DND-41 (cell line): ENCODE measurements at places on chromosomes 6 and 20.
A peak's percentile ranks its signal among the peaks of the same experiment; 100 is the strongest.

DNA sequence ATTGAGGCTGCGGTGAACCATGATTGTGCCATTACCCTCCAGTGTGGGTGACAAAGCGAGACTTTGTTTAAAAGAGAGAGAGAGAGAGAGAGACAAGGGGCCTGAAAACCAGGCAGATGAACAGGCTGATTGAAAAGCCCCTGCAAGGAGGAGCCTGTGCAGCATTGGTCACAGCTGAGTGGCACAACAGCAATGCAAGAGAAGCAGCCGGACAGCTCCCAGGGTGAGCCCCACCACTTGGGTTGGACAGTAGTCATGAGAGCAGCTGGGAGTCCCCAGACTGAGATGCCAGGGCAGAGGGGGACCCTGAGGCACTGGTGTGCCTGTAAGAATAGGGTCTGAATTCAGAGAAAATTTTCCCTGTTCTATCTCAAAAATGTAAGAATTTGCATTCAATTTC lies 10.2 kb downstream of the DNPH1 start:
- no peak for DNase-seq

- no peak for DNase-seq
Observed at GRCh38 chr6:135329851-135330803, 149.0 kb downstream of the MYB start.

GRCh38 chr6:47114460-47114859 lies 72.3 kb upstream of the ADGRF1 start:
- DNase-seq, result no peak

DNA sequence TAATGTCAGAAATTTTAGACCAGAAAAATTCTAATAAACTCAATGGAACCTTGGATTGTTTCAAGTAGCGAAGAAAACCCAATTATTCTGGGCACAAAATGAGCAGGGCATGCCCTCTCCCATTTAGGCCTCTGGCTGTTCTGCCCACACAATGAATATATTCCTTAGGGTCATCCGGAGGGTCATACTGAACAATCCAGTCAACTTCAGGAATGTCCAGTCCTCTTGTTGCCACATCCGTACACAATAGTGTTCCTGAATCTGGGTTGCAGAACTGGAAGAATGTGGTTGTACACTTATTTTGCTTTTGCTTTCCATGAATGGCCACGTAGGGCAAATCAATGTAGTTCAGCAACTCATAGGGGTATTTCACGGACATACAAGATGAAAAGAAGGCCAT lies 23.4 kb upstream of the RNF144B start:
- no peak for DNase-seq

- DNase-seq, result no peak
Observed at GRCh38 chr20:61694682-61695081, 371.0 kb downstream of the TAF4 start.

GRCh38 chr6:167946007-167946406 lies 51.5 kb upstream of the KIF25 start:
- no peak for DNase-seq

DNA sequence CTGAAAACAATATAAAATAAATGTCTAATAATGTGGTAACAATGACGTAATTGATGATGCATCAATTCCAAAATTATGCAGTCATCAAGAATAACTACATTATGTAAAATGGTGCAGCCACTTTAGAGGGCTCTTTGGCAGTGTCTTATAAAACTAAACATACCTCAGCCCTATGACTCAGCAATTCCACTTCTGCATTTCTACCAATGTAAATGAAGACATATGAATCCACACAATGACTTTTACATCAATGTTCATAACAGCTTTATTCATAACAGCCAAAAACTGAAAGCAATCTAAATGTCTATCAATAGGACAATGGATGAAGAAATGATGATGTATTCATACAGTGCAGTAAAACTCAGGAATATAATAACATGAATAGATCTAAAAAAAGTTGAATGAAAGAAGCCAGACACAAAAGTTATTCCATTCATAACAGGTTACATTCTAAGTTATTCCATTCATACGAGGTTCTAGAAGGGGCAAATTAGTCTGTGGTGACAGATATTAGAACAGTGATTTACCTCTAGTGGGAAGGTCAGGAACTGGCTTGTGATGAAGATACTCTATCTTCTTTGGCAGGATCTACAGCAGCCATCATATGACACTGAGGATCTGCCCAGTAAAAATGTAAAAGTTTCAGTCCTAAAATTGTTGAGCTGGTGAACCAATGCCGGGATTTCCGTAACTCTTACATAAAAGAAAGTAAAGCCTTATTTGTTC lies 396.1 kb downstream of the PLCB1 start:
- DNase-seq, result no peak

GRCh38 chr6:149082320-149082719 lies 235.2 kb upstream of the TAB2 start:
- peak; percentile 90 for DNase-seq

- DNase-seq, result no peak
Observed at GRCh38 chr6:23282252-23283021, 713.1 kb downstream of the HDGFL1 start.

DNA sequence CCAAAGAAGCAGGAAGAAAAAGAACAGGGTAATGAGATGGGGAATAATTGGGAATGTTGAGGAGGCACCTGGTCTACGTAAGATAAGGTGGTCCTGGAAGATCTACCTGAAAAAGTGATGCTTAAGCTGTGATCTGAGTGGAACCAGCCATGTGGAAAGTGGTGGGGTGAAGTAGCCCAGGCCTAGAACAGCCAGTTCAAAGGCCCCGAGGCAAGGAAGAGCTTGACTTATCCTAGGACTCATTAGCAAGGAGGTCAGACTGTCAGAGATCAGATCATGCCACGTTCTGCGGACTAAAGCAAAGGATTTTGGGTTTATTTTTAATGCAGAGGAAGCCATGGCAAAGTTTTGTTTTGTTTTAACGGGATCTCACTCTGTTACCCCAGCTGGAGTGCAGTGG lies 5.1 kb downstream of the SYCP2L start:
- no peak for DNase-seq
